Thoracic aorta (tissue), 2 donors: ENCODE measurements at places on chromosomes 1 and 21. TPM values are rescaled to one million over a fixed set of nuclear protein-coding genes. Genes with fewer than 3 reads are reported as not detected.

Gene DMBX1
- not detected for total RNA-seq

- no peak for DNase-seq
These were observed 986 bp upstream of the RNF186 start for GRCh38 chr1:19815801-19816736.

GRCh38 chr1:209238356-209238755 is 345.2 kb upstream of the CAMK1G start:
- no peak for DNase-seq

GRCh38 chr1:181061891-181062835 is 26.3 kb upstream of the IER5 start:
- DNase-seq = no peak

DNA sequence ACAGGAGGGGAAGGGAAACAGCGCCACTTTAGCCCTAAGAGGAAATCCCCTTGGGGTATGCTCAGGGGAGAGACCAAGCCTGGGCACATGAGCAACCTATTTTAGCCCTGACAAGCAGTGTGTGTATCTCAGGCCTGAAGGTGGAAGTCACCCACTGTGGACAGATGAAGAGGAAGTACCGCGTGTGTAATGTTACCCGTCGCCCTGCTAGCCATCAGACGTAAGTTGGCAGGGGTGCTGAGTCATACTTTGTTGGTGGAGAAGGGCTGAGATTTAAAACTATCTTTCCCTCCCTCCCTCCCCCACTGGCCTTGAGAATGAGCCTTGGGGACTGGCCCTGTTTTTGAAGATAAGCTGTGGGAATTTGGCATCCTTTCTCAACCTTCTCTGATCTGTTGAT is 11.2 kb downstream of the AGO1 start:
- no peak for DNase-seq

GRCh38 chr1:64983110-64983509 is 16.8 kb upstream of the JAK1 start:
- no peak for DNase-seq
